ENCODE measurements at places on chromosomes 2 and 18.

DNA sequence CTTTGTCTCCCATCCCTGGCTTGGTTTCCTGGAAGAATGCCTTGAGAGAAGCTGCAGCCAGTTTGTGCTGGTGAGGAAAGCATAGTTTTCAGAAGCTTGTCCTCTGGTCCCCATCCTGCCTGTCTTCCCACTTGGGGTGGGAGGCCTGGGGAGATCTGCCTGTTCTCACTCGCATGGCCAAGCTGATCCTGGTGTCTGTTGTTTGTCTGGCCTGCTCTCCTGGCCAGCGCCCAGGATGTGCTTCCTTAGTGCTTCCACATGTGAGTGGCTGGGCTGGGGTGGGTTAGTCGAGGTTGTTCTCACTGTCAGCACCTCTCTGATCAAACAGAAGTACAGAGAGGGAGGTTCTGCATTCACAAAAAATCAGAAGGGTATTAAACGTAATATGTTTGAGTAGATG is 49.5 kb downstream of the PTPRM start:
- DNase-seq = no peak

GRCh38 chr2:101963198-101963597 is 28.6 kb upstream of the IL1R2 start:
- no peak for DNase-seq

GRCh38 chr2:158600155-158600802 is 143.5 kb downstream of the PKP4 start:
- no peak for DNase-seq

DNA sequence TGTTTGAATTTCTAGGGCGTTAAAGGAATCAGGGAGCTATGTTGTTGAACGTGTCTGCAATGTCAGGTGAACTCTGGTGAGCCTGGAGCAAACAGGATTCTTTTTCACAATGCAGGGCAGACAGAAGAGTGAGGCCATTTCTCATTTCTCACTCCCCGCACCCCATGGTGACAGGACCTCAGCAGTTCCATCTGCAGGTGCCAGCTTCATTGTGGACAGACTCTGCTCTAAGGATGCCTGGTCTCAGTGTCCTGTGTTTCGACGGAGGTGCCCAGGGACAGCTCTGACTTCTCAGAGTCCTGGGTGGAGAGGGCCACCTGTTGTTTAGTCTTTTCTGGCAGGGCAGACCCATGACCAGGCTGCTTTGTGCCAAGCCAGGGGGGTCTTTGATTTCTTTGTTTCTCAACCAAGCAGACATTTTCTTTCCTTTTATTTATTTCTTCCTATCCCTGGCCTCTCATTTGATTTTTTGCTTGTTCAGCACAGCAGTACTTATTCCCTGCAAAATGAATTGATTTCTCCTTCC is 201.5 kb downstream of the RNF144A start:
- no peak for DNase-seq

- DNase-seq = no peak
Observed at GRCh38 chr2:225737556-225737955, 338.0 kb downstream of the NYAP2 start.

DNA sequence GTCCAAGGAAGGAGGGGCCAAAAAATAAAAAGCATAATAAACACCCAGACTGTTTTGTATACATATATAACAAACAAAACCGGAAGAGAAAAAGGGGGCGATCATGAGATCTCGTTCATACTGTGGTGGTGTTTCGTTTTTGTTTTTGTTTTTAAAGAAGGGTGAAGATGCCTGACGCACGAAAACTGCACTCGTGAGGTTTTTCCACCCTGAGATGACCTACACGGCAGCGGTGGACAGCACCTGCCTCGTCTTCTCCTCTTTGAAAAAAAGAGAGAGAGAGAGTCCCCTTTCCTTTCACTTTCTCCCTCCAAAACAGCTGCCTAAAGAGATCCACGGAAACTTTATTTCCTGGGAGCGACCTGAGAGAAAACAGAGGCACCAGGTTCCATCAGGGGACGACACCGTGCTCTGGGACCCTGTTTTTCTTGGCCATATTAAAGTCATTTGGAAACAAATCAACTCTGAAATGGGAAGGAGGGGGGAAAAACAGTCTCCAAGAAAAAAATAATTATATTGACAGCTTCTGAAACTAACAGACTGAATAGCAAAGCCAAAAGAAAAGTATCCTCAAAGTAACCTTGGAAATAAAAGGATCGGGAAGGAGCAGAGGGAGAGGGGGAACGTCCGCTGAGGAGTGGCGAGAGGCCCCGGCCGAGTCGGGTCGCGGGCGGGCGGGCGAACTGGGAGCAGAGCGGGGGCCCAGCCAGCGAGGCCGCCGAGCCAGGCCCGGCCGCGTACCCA is 3.5 kb downstream of the POU3F3 start:
- DNase-seq = peak; percentile 7

DNA sequence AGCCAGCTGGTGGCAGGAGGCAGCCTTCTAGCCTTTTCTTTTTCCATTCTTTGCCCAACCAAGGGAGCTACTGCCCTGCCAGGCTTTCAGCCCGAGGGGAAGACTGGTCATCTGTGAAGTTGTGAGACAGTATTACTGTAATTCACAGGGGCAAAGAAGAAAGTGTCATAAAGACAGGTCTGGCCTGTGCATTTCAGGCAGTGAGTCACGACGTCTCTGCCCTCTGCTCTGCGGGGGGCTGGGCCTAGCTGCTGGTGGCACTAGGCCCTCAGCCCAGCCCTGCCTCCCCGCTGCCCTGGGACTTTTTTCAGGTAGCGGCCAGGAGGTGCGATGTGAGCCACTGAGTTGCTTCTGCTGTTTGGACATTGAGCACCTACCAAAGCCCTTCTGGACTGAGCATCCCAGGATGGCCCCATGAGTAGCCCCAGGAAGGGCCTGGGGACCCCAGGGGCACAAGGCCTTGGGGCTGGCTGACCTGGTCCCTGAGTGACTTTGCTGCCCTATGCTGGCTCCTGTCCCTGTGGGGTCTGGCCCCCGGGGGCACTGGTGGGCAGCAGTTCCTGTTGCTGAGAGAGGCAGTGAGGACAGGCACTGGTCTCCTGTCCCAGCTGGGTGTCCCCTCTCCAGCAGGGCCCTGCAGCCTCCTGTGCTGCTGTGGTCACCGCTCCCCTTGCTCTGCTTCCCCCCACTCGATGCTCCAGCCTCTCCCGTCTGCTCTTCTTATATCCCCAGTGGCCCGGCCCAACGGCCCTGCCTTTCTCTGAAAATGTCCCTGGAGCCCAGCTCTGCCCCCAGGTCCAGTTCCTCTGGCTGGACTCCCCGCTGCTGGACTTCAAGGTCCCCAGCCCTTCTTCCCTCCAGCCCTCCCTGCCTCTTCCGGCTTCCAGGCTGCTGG is 7.0 kb downstream of the INHBB start:
- DNase-seq = no peak

- no peak for DNase-seq
Observed at GRCh38 chr2:236974148-236974547, 111.5 kb upstream of the COPS8 start.

- no peak for DNase-seq
Observed at GRCh38 chr2:71341645-71342044, 10.1 kb downstream of the ZNF638 start.

DNA sequence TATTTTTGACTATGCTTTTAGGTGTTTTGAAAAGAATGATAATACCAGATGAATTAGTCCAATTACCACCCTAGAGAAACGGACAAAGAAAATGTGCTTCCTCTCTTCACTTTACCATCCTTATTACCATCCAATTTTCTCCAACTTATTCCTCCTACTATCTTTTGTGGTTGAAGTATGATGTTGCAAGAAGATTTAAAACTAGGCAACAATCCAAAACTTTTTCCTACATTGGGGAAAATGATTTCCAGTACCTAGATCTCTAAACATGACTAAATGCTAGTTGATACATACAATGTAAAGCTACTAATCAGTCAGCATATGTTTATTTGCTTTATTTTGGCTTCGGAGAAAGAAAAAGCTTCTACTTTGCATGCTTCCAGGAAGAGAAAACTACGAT is 355.0 kb upstream of the LYPD1 start:
- DNase-seq = no peak

DNA sequence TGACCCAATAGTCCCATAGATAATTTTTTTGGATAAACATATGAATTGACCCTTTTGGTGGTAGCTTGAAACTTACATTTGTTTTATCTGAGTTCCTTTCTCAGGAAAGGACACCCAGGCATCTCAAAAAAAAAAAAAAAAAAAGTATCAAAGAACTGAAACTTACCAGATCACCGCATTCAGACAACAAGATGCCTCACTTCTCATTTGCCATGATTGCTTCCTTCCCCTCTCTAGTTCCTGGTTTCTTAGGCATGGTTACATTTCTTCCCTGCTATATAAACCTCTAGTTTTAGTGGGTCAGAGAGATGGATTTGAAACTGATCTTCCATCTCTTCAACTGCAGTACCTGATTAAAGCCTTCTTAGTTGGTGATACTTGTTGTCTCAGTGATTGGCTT is 240.1 kb downstream of the ACKR3 start:
- no peak for DNase-seq

GRCh38 chr2:119005051-119005450 is 63.1 kb downstream of the MARCO start:
- DNase-seq = no peak

DNA sequence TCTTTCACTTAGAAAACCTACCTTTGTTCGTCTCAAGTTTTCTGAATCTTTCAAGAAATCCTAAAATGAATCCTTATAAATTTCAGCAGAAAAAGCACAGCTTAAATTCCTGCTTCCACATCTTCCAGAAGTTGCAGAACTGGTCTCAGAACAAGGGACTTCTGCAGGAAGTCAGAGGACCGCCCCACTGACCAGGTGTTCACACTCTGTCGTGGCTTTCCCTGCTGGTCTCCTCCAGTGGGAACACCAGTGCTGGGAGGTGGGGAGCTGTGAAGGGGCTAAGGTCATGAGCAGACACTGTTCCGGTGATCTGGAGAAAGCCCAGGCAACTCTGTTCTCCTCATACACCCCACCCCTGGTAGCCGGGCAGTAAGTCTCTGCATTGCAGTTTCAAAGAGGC is 3.5 kb downstream of the FAM110C start:
- DNase-seq = no peak

DNA sequence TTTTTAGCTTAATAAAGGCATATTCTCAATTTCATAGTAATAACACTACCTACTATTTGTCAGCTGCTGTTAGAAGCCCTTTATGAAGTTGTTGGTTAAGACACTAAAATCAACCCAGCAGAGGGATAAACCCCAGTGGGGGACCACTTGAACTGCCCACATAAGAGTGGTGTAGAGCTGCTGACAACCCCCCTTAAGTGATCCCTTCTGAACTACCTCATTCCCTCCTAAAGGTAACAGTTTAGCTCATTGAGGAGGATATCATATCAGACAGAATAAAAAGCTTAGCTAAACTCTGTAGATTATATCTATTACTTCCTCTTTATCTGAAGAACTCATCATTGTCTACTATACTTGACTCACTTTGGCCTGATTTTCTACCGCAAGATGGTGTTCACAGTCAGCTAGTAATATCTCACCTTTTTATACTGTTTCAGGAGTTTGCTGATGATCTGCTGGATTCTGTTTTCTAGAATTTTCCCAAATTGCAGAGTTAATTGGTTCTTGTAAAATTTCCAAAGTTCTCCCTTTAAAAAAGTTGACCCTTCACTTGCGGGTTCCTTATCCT is 16.2 kb downstream of the GALM start:
- no peak for DNase-seq

DNA sequence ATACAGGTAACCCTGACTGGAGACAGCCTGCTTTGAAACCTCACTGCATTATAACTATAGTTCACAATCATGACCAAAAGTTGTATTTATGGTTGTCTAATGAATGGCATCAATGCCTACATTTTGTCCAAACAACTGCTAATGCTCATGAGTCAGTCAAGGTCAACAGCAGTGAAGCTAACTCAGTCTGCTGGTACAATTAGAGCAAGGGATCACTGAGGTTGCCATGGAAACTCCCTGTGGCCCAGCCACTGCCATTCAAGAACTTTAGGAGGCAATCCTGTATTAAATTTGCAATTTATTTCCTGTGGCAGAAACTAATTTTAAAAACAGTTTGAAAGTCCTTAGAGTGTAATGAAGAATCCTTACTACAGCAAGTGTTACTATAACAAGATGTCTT is 185.1 kb upstream of the SMAD7 start:
- DNase-seq = no peak

DNA sequence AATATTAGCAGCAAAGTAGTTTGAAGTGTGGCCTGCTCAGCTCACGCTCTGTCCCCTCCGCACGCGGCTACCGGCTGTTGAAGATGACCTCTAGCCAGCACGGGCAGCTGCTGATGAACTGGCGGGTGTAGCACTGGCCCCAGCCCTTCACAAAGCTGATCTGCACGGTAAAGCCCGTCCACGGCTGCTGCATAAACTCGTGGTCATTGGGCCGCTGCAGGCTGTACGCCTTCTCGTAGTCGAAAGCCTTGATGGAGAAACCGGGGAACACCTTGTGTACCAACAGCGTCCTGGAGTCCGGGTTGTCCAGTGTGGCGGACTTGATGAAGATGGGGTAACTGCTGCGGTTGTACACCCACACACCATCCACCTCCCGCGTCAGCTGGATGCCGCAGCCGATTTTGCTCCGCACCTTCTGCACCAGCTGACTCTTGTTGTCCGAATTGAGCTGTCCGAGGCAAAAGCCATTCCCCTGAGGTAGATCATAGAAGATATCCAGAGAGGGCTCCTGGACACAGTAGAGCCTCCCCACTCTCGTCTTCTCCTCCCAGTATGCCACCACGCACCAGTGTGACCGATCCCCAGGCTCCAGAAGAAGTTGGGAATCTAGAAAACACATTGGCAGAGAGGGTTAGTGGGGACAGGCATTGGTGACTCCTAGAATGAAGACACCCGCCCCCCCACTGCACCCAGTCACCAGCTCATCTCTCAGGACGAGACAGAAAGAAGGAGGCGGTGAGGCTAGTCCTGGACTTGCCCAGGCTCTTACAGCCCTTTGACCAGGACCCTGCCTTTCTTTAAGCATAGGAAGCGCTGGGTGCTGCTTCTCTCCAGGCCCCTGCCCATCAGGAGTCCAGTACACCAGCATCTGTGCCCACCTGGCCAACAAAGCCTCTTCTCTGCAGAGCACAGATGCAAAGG is 29.2 kb downstream of the SMAD7 start:
- no peak for DNase-seq

DNA sequence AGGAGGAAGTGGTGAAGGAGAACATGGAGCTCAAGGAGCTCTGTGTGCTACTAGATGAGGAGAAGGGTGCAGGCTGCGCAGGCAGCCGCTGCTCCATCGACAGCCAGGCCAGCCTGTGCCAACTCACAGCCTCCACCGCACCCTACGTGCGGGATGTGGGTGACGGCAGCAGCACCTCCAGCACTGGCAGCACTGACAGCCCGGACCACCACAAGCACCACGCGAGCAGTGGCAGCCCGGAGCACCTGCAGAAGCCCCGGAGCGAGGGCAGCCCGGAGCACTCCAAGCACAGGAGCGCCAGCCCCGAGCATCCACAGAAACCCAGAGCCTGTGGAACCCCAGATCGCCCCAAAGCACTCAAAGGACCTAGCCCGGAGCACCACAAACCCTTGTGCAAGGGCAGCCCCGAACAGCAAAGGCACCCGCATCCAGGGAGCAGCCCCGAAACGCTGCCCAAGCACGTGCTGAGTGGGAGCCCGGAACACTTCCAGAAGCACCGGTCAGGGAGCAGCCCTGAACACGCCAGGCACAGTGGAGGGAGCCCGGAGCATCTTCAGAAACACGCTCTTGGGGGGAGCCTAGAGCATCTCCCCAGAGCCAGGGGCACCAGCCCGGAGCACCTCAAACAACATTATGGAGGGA is 9.0 kb downstream of the CCDC85A start:
- DNase-seq = no peak

- DNase-seq = no peak
Observed at GRCh38 chr2:174145827-174146226, 102.5 kb downstream of the OLA1 start.
